Endothelial cell of umbilical vein (primary cell): ENCODE measurements at places on chromosomes 11 and 22. TPM values are rescaled to one million over a fixed set of nuclear protein-coding genes. Genes with fewer than 3 reads are reported as not detected.

Gene FAM180B
- total RNA-seq = not detected in 2 replicates

Gene SMTNL1
- total RNA-seq = not detected in 2 replicates

- DNase-seq = no peak
Observed at GRCh38 chr11:8183111-8183510, 14.3 kb upstream of the RIC3 start.

DNA sequence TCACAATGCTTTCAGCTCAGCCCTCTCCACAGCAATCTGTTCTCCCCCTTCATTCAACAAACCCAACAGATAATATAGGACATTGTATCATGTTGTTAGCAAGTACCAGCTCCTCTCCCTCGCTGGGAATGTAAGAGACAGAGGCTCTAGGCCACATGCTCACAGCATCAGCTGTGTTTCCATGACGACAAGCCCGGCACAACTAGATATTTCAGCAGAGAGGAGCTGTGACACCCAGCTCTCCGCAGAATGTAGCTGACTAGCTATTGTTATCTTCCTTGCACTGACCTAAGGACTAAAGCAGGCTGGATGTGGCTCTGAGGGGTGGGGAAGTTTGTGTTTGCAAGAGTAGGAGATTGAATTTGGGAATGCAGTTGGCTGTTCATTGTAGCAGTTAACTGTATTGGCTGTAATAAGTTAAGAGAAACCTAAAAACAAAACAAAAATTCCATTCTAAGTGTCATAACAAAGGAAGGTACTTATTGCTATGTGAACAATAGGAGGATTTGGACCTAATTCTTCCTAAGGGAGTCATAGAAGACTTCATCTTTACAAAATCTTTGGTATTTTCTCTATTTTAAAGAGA, 28.0 kb upstream of the RRAS2 start:
- DNase-seq = peak; percentile 7

DNA sequence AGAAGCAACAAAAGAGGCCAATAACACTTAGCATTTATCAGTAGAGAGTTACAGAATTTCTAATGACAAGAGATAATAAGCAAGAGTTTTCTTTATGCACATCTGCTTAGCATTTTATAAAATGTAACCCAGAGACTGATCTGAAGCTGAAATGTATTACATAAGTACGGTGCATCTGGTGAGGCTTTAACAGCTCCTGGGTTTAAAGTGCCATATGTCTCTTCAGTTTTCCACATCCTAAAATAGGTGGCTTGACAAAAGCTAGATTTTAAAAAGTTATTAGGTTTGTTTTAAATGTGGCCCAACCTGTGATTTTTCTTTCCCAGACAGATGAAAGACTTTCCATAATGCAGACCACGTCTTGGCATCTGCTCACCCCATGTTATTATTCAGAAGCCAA, 620.7 kb upstream of the ARHGAP42 start:
- no peak for DNase-seq

GRCh38 chr11:122642472-122642922, 13.0 kb upstream of the UBASH3B start:
- peak; percentile 60 for DNase-seq

DNA sequence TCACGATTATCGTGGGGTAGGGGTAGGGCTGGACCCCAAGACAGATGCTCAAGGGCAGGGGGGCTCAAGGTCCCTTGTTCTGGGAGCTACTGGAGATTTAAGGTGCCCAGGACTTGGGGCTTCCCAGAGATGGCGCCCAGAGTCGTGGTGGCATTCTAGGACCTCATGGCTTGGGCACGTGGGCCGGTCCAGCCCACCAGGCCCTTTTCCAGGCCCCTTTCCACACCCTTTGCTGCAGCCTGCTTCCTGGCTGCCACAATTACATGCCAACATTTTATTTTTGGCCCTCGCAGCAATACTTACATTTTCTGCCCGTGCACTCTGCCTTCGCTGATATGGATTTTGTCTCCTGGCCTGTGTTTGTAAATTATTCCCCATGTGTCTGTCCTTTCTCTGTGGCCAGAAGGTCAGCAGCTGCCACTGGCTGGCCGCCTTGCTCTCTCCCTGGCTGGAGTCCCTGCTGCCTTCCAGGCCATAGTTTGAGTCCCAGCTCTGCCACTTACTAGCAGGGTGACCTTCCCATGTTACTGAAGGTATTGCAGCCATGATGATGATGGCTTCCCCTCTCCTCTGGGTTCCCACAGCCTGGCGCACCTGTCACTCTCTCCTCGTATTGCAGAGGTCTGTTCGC, 11.2 kb downstream of the MB start:
- no peak for DNase-seq
